Activated CD4-positive, alpha-beta memory T cell treated with anti-CD3 and anti-CD28 coated beads for 36 hours (primary cell): ENCODE measurements at places on chromosomes 1 and 21.

DNA sequence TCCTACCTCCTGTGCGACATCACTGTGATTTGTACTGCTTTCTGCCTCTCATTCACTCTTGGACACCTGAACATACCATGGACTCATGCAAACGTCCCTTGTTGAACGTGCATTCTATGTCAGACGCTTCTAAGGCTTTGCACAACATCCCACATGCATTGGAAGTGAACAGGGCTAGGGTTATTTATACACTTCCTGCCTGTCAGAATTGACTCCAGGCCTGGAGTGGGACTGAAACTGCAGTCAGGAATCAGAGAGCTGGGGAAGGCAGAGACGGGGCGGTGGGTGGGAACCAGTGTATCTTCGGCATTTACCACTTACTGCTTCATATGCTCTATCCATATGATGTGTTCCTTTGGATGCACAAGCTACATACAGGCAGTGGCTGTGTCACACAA, 81.4 kb upstream of the GALNT2 start:
- no peak for DNase-seq

- DNase-seq: no peak
Measured at GRCh38 chr1:203536980-203537455, 43.1 kb downstream of the OPTC start.

DNA sequence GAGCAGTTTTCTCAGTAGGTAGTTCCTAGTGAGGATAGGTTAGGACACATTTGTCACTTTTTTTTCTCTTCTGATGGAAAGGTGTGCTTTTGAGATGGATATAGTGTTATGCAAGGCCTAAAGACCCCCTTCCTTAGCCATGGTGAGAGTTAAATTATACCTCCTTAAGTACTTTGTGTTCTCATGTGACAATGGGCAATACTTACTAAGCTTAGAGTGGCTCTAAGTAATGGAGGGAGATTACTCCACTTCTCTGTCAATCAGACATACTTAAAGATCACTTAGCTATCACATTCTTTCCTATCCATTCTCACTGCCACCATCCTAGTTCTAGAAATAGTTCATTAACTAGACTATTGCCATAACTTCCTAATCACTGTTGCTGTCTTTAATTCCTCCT, 265.6 kb downstream of the PBX1 start:
- DNase-seq: no peak

DNA sequence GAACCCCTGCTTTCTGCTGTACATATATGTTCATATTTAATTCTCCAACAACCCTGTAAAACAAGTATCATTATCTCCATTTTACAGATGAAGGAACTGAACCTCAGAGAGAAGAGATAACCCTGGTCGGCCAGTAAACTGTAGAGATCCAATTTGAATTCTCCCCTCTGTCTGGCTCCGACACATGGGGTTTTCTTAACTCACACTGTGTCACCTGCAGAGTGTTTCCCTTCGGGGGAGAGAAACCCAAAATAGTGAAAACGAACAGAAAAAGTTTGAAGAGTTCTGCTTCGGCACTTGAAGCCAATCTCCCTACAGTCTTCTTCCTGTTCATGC, 17.4 kb upstream of the BCAR3 start:
- DNase-seq: no peak

GRCh38 chr1:26537951-26538352, 8.4 kb downstream of the RPS6KA1 start:
- DNase-seq: peak; percentile 28

GRCh38 chr1:204224655-204225054, 10.9 kb upstream of the GOLT1A start:
- DNase-seq: no peak

GRCh38 chr1:224380003-224380402, 23.3 kb downstream of the CNIH4 start:
- DNase-seq: peak; percentile 73
